CD4-positive, alpha-beta T cell treated with Interleukin-17A for 4 hours (primary cell): ENCODE measurements at places on chromosomes 3 and 15.

DNA sequence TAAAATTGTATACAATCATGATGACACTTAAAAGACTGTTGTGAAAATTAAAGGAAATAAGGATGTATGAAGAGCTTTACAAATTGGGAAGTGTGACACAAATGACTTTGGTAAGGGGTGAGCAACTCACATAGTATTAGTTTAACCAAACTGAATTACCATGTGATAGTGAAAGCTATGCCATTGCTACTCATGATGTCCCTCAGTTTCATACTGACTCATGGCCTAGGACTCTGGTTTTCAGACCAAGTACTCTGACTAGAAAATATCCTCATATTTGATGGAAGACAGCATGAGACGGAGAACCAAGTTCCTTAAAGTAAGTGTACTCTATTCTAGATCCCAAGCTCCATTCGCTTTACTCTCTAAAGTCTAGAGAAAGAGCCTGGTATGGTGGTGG, 203.2 kb upstream of the ICE2 start:
- DNase-seq = no peak

- DNase-seq = no peak
Measured at GRCh38 chr3:160134964-160135363, 90.3 kb upstream of the C3orf80 start.

- DNase-seq = peak; percentile 19
Measured at GRCh38 chr3:152202976-152203626, 65.6 kb upstream of the MBNL1 start.

- DNase-seq = no peak
Measured at GRCh38 chr3:123064914-123065313, 1.9 kb upstream of the PDIA5 start.

GRCh38 chr15:56772868-56773639, 39.7 kb upstream of the ZNF280D start:
- no peak for DNase-seq

GRCh38 chr3:180564676-180565075, 37.3 kb upstream of the TTC14 start:
- no peak for DNase-seq

DNA sequence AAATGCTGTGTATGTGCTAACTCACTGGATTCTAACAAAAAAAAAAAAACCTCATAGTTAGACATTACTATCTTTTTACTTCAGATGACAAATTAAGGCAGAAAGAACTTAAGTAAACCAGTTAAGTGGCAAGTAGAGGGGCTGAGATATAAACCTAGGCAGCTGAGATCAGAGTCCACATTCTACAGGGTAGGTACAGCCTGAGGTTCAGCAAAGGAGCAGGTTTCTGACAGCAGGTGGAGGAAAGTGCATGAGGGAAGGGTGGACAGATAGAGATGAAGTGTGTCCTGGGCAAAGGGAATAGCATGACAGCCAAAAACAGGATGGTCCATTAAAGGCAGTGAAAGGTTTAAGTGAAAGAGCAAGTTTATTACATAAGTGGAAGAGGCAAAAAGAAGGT, 329.2 kb downstream of the ULK4 start:
- no peak for DNase-seq

- DNase-seq = no peak
Measured at GRCh38 chr15:78976691-78977090, 31.8 kb upstream of the CTSH start.

DNA sequence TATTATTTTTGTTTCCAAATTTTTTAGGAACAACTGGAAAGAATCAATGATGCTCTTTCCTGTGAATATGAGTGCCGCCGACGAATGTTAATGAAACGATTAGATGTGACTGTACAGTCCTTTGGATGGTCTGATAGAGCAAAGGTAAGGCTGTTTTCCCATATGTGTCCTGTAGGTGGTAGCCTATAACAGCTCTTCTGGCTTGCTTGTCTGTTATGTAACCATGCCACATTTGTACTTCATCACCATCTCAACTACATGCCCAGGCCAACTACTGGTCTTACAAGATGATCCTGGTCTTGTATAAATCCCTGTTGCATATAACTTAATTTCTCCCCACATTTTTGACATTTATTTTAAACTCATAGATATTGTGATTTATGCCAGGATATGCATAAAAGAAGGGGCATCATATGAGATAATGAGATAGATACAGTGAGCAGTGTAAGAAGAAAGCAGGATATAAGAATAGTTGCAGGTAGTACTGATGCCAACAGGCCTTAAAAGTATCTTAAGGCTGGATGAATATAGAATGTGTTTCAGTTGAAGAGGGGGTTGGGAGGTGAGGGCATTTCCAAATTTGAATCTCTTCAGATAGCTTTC, 20.3 kb downstream of the FAM98B start:
- DNase-seq = peak; percentile 55
